Left colon (tissue), 2 donors: ENCODE measurements at places on chromosomes 3 and 15. TPM values are rescaled to one million over a fixed set of nuclear protein-coding genes. Genes with fewer than 3 reads are reported as not detected.
A peak's percentile ranks its signal among the peaks of the same experiment; 100 is the strongest.

DNA sequence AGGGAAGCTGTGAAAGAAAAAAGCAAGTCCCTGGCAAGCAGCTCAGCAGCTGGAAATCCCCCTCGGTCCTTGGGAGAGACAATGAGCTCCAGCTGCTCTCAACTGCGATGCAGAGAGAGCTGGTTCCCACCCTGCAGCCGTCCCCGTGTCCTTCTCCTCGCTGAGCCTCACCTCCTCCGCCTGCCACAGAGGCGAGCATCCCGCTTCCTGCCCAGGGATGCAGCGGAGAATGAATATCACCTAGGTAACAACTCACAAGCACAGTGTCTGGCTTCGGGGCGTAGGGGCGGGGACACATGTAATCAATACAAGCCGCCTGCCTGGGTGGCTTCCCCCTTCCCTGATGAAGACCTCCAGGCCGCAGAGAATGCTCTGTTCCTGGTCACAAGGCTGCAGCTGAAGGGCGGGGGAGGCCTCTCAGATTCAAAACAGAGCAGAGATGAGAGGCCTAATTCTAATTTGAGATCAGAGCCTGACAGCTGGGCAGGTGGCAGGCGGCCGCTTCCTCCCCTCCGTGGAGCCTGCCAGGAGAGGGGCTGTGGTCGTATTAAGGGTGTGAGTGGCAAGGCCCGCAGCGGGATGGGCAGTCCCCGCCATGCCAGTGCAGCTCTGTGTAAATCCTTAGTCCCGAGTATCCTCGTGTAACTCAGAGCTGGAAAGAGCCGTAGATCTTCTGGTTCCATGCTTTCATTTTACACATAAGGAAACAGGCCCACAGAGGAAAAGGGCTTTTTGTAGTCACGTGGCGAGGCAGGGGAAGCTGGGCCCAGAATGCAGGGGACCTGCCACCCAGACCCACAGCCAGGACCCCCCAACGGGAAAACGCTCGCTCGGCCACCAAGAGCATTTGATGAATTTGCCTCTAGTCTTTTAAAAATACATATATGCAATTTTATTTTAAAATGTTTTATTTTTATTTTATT lies 24.3 kb downstream of the ZDHHC19 start:
- DNase-seq: no peak

GRCh38 chr3:94862703-94863102 lies 799.8 kb downstream of the NSUN3 start:
- peak; percentile 8 for DNase-seq

DNA sequence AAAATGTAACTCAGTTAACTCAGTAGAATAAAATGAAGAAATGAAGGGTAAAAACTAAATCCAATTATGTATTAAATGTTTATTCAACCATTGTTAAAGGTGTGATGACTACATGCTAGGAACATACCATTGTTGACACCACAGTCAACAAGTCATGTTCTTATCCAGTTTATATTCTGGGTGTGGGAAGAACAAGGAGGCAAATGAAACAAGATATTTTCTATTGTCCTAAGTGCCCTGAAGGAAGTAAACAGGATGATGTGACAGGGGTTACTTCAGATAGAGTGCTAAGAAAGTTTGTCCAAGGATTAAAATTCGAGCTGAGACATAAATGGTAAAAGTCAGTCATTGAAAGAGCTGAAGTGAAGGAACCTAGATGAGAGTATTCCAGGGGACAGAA lies 13.1 kb downstream of the AP3S2 start:
- no peak for DNase-seq

- DNase-seq: no peak
These were observed 410 bp downstream of the LRRC49 start for GRCh38 chr15:70892912-70893560.

DNA sequence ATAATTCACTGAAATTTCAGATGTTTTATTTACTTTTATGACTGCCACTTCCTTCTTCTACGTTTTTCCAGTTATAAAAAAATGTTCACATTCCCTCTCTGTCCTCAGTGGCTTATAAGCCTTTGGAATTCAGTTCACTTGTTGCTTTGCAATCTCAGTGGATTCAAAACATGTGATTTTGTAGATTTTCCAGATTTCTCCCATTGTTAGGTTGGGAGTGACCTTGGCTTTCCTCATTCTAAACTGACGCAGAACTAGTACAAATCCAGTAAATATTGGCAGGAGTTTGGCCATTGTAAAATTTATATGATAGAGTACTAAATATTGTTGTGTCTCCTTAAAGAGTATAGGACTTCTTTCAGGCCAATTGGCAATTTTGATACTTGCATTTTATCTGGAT lies 812.3 kb upstream of the ROBO1 start:
- no peak for DNase-seq

DNA sequence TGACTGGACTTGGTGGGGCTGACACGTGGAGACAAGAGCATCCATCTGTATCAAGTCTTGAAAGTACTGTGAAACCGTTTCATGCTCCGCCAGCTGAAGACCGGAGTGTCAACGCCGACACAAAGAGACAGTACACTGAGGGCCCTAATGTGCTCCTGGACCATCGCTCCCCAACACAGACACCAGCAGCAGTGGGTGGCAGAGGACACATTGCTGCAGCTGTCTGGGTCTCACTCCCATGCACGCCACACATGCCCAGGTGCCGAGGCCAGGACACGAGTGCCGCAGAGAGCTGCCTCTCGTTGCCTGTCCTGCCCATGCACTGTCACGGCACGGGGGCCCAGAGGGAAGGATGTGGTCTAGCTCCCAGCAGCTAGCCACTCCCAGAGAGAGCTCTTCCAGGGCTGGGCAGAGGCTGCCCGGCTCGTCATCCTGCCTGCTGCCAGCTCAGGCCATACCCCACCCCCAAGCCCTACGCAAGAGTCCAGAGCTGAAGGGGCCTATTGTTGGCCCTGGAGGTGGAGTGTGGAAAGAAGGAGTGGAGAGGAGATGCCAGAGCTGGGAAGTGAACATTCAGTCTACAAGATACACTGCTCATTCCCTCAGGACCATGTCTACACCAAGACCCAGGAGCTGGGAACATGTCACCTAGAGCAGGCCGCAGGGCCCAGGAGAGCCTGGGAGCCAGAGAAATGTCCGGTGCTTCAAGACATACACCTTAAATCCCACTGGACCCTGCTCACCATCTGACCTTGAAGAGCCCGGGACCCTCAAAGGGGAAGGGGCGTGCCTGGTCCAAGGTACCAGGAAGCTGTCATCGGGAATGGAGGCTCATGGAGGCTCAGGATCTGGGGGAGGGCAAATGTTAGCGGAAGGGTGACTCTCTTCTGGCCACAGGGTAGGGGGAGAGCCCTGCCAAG lies 7.7 kb downstream of the TNK2 start:
- no peak for DNase-seq

DNA sequence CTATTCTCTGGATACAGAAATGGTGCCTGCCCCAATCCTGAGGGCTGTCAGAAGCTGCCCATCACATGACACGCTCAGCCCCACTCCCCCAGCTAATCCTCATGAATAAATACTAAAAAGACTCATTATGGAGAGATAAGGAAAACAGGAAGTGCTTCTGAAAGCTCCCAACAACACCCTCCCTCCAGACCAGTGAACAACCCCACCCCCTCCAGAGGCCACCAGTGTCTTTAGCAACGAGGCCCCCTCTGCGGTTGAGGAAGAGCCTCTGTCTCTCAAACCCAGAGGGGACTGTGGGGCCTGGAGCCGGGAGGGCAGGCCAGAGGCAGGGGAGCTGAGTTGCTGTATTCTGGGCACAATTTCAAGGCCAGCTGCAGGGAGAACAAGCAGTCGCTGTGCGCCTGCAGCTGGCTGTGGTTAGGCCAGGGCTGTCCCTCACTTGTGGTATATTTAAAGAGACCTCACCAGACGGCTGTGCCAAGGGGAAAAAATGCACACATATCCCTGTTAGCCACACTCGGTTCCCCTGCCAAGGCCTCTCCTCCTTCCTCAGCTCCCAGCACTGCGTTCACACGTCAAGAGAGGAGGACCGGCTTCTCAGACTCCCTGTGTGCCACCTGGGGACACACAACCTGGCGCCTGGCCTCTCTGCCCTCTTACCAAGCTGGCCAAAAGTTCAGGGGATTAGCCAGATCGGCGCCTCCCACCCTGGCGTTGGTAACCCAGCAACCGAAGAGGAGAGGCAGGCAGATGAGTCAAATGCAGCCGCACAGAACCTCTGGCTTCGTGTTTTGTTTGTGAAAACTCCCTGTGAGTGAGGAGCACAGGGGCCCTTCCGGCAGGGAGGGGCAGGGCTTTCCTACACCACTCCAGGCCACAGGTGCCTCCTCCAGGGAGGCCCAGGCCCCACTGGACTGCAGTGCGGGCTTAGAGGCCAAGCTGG lies 101.2 kb upstream of the ETV5 start:
- peak; percentile 30 for DNase-seq

GRCh38 chr15:27598251-27599009 lies 500.7 kb downstream of the OCA2 start:
- no peak for DNase-seq

- DNase-seq: no peak
These were observed 20.6 kb downstream of the LOXL1 start for GRCh38 chr15:73946795-73947370.

DNA sequence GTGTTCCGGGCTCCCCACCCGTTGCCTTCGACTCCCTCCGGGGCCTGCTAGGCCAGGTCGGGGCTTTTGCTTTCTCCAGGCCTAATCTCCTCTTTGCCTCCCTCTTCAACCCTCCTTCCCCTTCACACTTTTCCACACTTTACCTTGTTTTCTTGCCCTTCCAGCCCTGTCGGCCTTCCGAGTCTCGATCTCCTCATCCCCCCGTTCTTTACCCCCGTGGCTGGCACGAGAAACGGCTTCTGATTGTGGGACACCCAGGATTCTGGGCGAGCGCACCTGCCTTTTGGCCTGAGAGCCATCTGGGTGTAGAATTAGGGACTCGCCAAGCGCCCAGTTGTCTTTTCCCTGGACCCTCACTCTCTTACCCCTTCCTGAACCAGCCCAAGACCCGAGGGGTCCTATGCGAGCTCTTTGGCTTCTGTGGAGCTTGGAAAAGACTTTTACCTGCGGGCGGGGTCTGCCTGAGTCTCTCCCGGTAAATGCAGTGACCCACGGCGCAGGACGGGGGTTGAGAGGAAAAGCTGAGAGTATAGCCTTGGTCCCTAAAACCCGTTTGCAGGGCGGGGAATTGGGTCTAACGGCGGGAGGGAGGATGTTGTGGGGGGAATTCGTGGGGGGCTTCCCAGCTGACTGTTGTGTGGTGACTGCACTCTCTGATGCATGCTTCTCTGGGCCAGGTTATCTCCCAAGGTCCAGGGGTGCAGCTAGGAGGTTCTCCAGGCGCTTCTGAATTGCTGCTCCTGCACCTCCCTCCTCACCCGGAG lies 5.5 kb upstream of the ONECUT1 start:
- no peak for DNase-seq

DNA sequence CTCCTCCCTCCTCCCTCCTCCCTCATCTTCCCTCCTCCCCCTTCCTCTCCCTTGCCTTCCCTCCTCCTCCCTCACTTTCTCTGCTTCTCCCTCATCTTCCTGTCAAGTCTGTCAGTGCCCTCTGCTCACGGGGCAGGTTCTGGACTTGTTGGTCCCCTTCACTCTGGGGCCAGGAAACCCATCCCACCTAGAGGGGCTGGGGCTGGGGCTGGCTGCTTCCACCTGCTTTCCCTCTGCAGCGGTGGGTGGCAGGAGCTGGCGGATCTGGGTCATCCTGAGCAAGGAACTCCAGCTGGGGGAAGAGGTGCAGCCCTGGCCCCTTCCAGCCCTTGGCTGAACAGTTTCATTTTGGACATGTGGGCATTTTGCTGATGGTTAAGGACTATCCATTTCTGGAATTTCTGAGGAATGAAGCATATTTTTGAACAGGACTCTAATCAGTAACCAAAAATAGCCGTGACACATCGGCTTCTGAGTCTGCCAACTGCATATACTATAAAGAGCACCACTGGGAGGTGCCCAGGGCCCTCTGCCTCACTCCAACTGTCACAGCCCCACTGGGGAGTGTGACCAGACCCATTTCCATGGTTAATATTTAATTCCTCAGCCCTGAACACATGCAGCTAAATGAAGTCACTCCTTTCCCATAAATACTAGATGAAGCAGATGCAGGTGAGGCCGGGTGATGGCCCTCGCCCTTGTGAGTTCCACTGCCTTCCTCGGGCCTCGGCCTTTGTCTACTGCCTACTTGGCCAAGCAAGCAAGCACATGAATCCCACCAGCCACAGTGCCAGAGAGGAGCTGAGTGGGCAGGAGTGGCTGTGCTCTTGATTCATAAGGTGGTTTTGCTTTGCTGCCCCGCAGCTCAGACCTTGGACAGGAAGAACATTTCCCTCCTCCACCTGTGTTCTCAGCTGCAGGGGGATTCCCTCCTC lies 39.8 kb downstream of the CHDH start:
- peak; percentile 70 for DNase-seq

GRCh38 chr3:167691366-167691765 lies 37.6 kb upstream of the WDR49 start:
- no peak for DNase-seq

BDH1 gene
- total RNA-seq: 161 TPM

GPR62 gene
- not detected for total RNA-seq

NR2F2 gene
- 35.3 TPM for total RNA-seq

APOD gene
- total RNA-seq: 27.4 TPM

LSMEM2 gene
- total RNA-seq: not detected

CCDC54 gene
- not detected for total RNA-seq

AGBL1 gene
- 0.34 TPM for total RNA-seq

SPATA12 gene
- not detected for total RNA-seq
